ENCODE measurements at places on chromosomes 5 and 9. TPM values are rescaled to one million over a fixed set of nuclear protein-coding genes. Genes with fewer than 3 reads are reported as not detected.

SPATA31D4 gene
- not detected for total RNA-seq

HTR1A gene
- total RNA-seq = not detected

IL13 gene
- not detected for total RNA-seq

ACSL6 gene
- not detected for total RNA-seq

CDO1 gene
- not detected for total RNA-seq

CERT1 gene
- 59.9 TPM for total RNA-seq

CSNK1A1 gene
- total RNA-seq = 168 TPM

HAPLN1 gene
- not detected for total RNA-seq

SMU1 gene
- total RNA-seq = 26.3 TPM

ZNF462 gene
- total RNA-seq = not detected

CMYA5 gene
- 0.10 TPM for total RNA-seq

PDLIM4 gene
- not detected for total RNA-seq

GPRIN1 gene
- total RNA-seq = 2.1 TPM

UBE2D2 gene
- 183 TPM for total RNA-seq

PIP5KL1 gene
- total RNA-seq = 1.4 TPM

KLHL3 gene
- 10.4 TPM for total RNA-seq

CTNND2 gene
- total RNA-seq = not detected

CER1 gene
- not detected for total RNA-seq

STARD4 gene
- total RNA-seq = 28.5 TPM

NUTM2F gene
- total RNA-seq = not detected

CCDC183 gene
- total RNA-seq = 1.0 TPM

GFI1B gene
- total RNA-seq = 0.85 TPM

AK1 gene
- total RNA-seq = 35.0 TPM

ZNF608 gene
- total RNA-seq = 17.4 TPM

NMUR2 gene
- not detected for total RNA-seq

RGS3 gene
- 12.3 TPM for total RNA-seq

PDE6A gene
- total RNA-seq = not detected
